ENCODE measurements at places on chromosomes 1 and 21. TPM values are rescaled to one million over a fixed set of nuclear protein-coding genes. Genes with fewer than 3 reads are reported as not detected.

GRCh38 chr1:1074631-1075147 is 583 bp upstream of the RNF223 start:
- peaks cover 55% of the 10 kb centered on the region for H3K4me1 ChIP-seq
- H3K27ac ChIP-seq: peak overlapping the region; percentile 97
- peak overlapping the region; percentile 29 for H3K4me3 ChIP-seq
- H3K27me3 ChIP-seq: no peaks in the 10 kb centered on the region

GRCh38 chr1:25773441-25774125 is 26.4 kb upstream of the SELENON start:
- H3K4me3 ChIP-seq: no peak overlapping the region
- H3K36me3 ChIP-seq: no peaks in the 10 kb centered on the region
- no peaks in the 10 kb centered on the region for H3K27me3 ChIP-seq

Gene FAM177B
- total RNA-seq: not detected

Gene C1orf94
- total RNA-seq: not detected

DNA sequence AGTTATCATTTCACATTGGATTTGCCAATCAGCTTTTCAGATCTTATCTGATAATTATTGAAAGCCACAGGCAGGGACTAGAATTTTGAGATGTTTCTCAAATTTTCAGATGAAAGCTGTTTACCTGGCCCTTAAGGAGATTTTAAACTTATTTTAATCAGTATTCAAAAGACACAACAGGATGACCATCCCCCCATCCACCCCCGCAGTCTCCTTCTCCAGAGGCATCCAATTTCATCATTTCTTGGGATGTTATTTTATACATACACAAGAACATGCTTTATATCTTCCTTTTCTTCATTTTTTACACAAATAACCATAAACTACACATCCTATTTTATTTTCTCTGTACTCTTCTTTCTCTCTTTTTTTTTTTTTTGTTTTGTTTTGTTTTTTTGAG is 470.9 kb downstream of the SMYD3 start:
- DNase-seq: no peak
- no peaks in the 10 kb centered on the region for H3K36me3 ChIP-seq
- H3K27me3 ChIP-seq: no peaks in the 10 kb centered on the region

All from PC-9 (cell line).